GM04503 (cell line): ENCODE measurements at places on chromosomes 1 and 21.

DNA sequence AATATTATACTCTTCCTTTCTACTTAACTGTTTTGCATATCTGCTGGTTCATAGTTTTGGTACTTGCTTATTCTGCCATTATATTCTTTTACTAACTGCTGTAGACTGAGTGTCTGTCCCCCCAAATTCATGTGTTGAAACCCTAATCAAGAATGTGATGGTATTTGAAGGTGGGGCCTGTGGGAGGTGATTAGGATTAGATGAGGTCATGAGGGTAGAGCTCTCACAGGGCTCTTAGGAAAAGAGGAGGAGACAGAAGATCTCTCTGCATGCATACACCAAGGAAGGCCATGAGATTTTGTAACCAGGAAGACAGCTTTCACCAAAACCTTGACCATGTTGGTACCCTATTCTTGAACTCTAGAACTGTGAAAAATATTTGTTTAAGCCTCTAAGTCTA lies 354.1 kb upstream of the B3GALT2 start:
- DNase-seq, result no peak

GRCh38 chr1:90459570-90459969 lies 257.5 kb downstream of the BARHL2 start:
- no peak for DNase-seq

DNA sequence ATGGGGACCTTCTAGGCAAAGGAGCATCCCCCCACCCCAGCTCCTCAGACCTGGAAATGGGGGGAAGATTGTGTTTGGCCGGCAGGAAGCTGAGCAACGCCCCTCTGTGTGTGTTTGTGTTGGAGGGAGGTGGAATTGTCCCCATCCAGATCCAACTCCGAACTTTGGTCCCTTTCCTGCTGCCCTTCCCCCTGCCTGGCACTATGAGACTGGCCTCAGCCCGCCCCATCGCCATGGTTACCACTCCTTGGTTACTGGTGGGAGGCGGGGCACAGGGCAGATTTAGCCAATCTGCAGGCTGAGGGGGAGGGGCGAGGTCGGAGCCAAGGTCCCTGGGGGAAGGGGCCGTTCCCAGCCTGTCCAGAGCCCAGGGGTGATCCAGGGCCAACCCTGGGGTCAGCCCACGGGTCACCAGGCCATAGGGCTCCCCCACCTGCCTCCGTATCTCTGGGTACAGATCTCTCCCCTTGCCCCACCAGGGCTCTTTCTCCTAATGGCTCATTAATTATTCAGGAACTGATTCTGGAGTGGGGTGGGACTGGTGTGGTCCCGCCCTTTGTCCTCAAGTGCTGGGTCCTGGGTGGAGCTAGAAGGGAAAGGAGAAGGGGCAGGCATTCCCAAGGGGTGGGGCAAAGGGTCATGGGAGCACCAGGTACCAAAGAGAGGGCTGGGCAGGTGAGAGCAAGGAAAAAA lies 15.2 kb downstream of the PTPRF start:
- no peak for DNase-seq

DNA sequence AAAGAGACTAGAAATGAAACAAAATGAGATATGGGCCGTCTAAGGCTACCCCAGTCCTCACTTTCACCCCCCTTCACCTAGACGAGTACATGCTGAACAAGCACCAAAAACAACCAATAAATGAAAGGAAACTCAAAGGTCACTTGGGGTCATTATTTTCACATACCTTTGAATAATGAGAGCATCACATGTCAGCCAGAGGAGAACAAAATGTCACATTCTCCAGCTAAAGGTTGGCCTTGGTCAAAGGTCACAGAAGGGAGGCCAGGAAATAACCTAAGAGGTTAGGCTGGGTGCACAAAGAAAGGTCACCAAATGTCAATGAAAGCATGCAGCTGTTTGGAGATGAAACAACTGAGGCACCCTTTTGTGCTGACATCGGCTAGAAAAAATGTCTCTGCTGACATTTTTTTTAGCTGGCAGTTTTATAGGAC lies 288.7 kb upstream of the USP25 start:
- no peak for DNase-seq

DNA sequence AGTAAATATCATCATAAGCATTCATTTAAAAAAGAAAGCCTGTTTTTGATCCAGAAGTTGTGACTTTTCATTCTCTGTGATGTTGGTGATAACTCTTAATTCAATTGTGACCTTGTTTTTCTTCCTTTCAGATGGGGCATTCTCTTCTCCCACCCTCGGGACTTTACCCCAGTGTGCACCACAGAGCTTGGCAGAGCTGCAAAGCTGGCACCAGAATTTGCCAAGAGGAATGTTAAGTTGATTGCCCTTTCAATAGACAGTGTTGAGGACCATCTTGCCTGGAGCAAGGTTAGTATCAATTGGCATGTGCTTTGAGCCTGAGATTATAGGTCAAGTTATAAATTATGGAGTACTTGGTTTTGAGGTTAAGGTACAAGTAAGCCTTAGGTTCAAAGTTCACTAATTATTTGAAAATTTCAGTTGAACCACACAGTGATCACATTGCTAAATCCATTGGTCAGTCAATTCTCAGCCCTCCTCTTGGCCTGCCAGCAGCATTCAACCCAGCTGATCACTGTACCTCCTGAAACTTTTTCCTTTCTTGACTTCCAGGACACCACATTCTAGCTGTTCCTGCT lies 4.1 kb downstream of the PRDX6 start:
- no peak for DNase-seq

- no peak for DNase-seq
Measured at GRCh38 chr1:82818586-82818985, 1017.9 kb downstream of the ADGRL2 start.

- DNase-seq, result no peak
Measured at GRCh38 chr1:21626921-21627339, 42.2 kb downstream of the RAP1GAP start.

- DNase-seq, result no peak
Measured at GRCh38 chr21:45541221-45542039, 810 bp downstream of the SLC19A1 start.

GRCh38 chr1:33636209-33636608 lies 163.8 kb downstream of the ZSCAN20 start:
- no peak for DNase-seq

DNA sequence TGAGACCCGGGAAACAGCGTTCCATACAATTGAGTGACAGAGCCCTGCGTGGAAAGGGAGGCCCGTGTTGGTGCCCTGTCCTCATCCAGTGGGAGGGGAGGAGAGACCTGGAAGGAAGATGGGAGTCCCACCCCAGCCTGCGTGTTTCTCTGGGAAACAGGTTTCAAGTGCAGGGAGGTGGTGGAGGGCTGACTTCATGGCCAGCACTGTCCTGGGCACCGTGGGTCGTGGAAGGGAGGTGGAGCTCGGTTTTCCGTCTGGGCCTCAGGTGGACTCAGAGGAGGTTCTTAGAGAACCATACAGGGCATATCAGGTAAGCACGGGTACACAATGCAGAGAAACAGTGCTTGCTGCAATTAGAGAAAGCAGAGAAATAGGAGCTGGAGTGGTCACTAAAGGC lies 222.6 kb downstream of the CAMTA1 start:
- no peak for DNase-seq
